Lung (tissue), 17 donors: ENCODE measurements at places on chromosomes 4 and X. TPM values are rescaled to one million over a fixed set of nuclear protein-coding genes. Genes with fewer than 3 reads are reported as not detected.

- peaks cover 6% of the 10 kb centered on the region for H3K4me1 ChIP-seq
- no peaks in the 10 kb centered on the region for H3K27me3 ChIP-seq
- peak; percentile 14 for DNase-seq
- H3K36me3 ChIP-seq = no peaks in the 10 kb centered on the region
These were observed 197.3 kb downstream of the CFAP299 start for GRCh38 chr4:80532674-80533333.

GRCh38 chr4:3822230-3822947 is 56.2 kb downstream of the ADRA2C start:
- H3K4me1 ChIP-seq = no peaks in the 10 kb centered on the region
- peaks cover 7% of the 10 kb centered on the region for H3K27me3 ChIP-seq
- DNase-seq = no peak
- no peak overlapping the region for H3K4me3 ChIP-seq
- no peak overlapping the region for H3K27ac ChIP-seq

DNA sequence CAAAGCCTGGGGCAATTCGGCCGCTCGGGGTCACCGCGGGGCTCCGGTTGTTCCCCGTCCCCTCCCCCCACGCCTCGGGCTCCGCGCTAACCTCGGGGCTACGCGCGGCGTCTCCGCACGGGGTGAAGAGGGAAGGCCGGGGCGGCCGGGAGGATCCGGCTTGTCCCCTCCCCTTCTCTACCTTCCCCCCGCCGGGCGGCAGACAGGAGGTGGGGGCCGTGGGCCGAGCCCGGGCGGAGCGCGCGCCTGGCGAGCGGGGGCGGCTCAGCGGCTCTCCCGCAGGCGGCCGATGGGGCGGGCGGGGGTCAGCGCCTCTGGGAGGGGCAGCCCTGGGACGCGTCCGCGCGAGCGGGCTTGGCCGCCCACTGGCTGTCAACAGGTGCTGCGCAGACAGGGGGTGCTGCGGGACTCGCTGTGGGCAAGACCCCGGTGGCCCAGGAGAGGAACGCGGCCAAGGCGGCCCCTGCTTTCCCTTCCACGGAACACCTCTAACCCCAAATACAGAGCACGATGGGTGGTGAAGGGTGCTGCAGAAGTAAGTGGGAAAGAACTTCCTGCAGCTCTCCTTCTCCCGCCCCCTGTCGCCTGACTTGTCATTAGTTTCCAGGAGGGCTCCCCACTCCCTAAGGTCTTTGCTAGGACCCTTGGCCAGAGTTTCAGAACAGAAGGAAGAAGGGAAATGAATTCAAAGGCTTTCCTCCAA is at the start of gene PDGFC:
Gene PDGFC, minus strand, starts transcription at position 124 of the 703 bp plus-strand sequence. CDS start 896 bp downstream, outside the sequence.
- H3K27ac ChIP-seq = peak within 1 kb of the TSS; percentile 97
- no peaks in the 10 kb centered on the region for H3K27me3 ChIP-seq
- peak; percentile 81 for DNase-seq
- no peaks in the 10 kb centered on the region for H3K36me3 ChIP-seq
- H3K4me3 ChIP-seq = peak within 1 kb of the TSS; percentile 81
- peaks cover 2% of the 10 kb centered on the region for H3K4me1 ChIP-seq

- H3K27ac ChIP-seq = no peak overlapping the region
- no peaks in the 10 kb centered on the region for H3K4me1 ChIP-seq
- no peak for DNase-seq
- H3K27me3 ChIP-seq = no peaks in the 10 kb centered on the region
These were observed 162.7 kb upstream of the GALNTL6 start for GRCh38 chr4:171650543-171650942.

GRCh38 chr4:73762409-73762808 is 22.0 kb downstream of the CXCL8 start:
- H3K27ac ChIP-seq = no peak overlapping the region
- H3K36me3 ChIP-seq = no peaks in the 10 kb centered on the region
- H3K27me3 ChIP-seq = no peaks in the 10 kb centered on the region
- no peak for DNase-seq
- H3K4me3 ChIP-seq = no peak overlapping the region

GRCh38 chr4:185343726-185344581 is 51.8 kb downstream of the LRP2BP start:
- peaks cover 22% of the 10 kb centered on the region for H3K36me3 ChIP-seq
- H3K27me3 ChIP-seq = no peaks in the 10 kb centered on the region
- peak overlapping the region; percentile 17 for H3K27ac ChIP-seq

GRCh38 chrX:46713672-46714490 is 45.0 kb downstream of the SLC9A7 start:
- no peak overlapping the region for H3K4me3 ChIP-seq
- no peak overlapping the region for H3K27ac ChIP-seq
- no peaks in the 10 kb centered on the region for H3K36me3 ChIP-seq
- DNase-seq = no peak
- H3K4me1 ChIP-seq = no peaks in the 10 kb centered on the region

DNA sequence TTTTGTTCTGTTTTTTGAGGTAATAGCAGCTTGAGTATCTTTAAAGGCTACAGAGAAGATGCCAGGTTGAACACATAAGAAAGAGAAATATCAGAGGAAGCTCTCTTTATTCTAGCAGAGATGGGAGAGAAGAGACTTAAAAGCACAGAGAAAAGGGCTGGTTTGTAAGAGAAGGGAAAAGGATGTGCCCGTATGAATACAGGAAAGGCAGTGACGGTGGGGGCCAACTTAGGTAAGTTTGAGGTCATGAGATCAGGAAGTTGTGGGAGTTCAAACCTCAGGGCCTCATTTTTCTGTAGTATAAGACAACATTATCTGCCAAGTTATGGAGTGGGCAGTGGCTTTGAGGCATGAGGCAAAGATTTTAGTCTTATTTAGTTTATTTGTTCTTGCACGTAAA is 121.3 kb upstream of the S100G start:
- H3K27ac ChIP-seq = no peak overlapping the region
- peaks cover 35% of the 10 kb centered on the region for H3K27me3 ChIP-seq
- H3K4me1 ChIP-seq = peaks cover 1% of the 10 kb centered on the region
- no peak for DNase-seq

The GLRA2 gene
- 0.60 TPM for total RNA-seq
